ENCODE measurements at places on chromosomes 6 and 20.
A peak's percentile ranks its signal among the peaks of the same experiment; 100 is the strongest.

DNA sequence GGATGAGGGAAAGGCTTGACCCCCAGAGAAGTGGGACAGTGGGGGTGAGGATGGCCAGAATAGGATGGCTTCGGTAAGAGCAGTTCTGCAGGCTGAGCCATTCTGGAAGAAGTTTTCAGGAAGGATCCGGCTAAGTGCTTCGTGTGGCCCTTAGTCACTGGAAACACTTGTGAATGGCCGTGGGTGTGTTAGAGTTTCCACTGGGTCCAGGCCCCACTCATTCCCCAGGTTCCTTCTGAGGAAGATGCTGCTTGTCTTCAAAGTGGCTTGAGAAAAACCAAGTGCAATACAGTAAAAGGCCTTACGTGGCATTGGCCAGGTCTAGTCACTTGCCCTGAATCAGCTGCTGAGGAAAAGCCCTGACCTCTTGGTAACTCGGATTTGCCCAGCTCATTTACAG lies 27.9 kb downstream of the MANBAL start:
- no peak for DNase-seq

GRCh38 chr6:43389730-43390295 lies 20.4 kb upstream of the ZNF318 start:
- DNase-seq = peak; percentile 73

DNA sequence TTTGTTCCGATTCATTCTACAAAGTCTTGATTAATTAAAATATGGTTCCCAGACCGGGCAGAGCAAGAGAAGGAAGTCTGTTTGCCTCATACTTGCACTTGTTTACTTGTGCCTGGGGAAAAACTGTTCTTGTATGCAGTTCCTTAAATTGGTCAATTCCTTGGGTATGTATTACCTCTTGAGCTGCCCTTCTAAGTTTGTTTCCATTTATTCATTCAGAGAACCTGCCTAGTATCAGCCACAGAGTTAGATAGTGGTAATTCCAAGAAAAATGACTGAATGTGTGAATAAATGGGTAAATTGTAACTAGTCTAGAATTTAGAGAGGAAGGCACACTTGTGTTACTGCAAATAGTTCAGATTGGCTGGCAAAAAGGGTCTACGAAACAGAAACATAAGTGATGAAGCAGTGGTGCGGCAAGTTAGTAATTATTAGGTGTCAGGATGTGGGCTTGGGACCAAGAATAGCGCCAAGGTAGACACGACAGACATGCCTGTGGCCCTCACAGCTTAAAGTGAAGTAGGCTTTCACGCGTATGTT lies 525 bp upstream of the MAK start:
- DNase-seq = no peak

GRCh38 chr20:34570859-34571306 lies 12.4 kb downstream of the MAP1LC3A start:
- no peak for DNase-seq

- no peak for DNase-seq
Measured at GRCh38 chr20:19493794-19494495, 264.1 kb upstream of the RIN2 start.

DNA sequence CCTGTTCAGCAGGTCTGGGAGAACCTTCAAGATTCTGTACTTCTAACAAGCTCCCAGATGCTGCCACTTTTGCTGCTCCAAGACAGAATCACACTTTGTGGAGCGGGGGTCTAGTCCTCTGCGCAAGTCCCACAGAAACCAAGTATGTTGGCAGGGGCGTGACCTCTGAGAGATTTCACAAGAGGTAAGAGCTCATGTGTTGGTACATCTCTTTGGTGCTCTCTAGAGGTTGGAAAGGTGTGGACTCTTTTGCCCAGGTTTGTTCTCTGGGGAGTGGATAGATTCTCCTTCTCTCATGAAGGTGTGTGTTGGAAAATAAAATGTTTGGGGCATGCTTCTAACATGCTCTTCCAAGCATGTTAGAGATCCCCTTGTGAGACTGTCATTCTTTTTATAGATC lies 340.9 kb upstream of the IRAK1BP1 start:
- DNase-seq = no peak

GRCh38 chr6:146968041-146968760 lies 236.0 kb upstream of the STXBP5 start:
- peak; percentile 65 for DNase-seq

DNA sequence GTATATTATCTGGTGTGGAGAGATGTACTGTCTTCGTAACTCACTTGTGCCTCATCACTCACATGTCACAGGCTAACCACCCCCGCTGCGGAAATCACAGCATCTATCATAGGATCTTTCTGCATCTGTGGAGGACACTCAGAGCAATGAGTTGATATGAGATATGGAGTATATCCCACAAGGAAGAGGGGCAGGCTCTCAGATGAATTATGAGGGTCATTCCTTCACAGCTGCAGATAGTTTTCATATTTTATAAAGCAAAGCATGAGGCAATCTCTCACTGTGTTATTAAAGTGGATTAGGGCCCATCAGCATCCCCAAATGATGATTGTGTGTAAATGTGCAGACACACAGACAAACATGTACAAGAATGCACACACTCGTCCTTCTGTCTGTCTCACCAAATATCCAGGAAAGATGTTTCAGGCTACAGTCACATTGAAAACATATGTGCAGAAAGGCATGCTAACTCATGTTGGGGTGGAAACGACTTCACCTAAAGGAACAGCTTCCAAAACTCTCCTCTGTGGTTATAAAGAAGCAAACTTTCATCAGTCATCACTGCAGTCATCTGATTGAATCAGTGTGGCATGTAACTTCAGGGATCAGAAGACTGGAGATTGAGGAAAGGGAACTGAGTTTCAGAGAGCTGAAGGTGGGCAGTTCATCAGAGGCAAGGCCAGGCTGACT lies 164.7 kb downstream of the FOXC1 start:
- no peak for DNase-seq

DNA sequence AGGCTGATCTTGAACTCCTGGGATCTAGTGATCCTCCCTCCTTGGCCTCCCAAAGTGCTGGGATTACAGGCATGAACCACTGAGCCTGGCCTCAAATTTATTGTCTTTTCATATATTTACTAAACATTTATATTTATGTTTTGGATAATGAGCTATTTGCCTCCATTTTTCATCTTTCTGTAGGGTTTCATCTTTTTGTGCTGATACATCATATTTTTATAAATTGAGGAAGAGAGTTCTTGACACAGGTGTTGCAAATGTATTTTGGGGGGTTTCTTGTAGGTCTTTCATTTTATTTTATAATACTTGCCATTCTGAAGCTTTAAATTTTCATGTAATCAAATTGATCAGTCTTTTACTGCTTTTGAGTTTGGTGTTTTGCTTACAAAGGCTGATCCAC lies 72.4 kb downstream of the L3MBTL3 start:
- DNase-seq = no peak

- no peak for DNase-seq
Measured at GRCh38 chr6:141548966-141549365, 583.8 kb upstream of the GJE1 start.

- DNase-seq = peak; percentile 53
Measured at GRCh38 chr20:59405226-59406200, 105.1 kb downstream of the EDN3 start.

GRCh38 chr20:57458400-57459160 lies 66.4 kb downstream of the CTCFL start:
- no peak for DNase-seq

DNA sequence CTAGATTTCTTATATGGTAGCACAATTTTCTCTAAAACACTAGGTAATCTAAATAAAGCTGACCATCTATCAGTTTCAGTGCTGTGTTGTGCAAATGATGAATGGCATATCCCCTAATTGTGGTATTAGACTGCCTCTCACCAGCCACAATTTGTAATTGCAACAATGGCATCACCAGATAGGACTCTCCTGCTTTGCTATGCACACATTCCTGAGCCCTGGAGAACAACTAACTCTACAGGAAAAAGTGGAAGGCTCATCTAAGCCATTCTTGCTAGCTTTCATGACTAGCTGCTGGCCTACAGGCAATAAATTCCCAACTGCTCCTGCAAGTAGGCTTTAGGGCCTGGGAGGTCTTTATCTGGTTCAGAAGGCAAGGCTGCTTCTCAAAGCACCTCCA lies 974.1 kb downstream of the EYS start:
- DNase-seq = no peak

DNA sequence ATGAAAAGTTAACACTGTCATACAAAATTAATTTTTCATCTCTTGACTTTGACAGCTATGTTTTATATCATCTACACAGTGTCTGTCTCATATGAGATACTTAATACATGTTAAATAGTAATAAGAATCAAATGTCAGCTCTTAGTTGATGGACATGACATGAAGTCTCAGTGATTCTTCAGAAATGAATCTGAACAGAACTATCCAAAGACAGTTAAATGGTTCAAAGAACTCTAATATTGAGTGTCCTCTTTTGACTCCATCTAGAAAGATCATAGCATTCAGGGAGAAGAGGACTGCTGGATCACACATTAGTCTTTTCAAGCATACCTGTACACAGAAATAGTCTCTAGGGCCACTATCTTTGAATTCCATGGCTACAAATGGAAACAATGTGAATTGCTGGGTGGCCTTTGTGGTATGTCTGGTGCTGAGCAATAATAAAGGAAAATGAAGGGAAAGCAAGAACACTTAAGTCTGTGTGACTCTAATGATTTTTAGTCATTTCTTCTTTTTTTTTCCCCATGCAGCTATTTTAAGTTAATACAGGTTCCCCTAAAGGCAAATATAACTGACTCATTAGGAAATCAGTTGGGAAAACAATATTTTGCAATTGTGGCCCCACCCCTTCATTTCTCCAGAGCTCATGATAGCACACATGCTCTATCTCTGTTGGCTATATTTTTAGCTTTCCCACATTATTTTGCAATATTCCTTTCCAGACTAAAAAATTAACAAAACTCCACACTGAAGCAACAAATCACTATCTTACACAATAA lies 367.5 kb downstream of the GRIK2 start:
- peak; percentile 59 for DNase-seq

DNA sequence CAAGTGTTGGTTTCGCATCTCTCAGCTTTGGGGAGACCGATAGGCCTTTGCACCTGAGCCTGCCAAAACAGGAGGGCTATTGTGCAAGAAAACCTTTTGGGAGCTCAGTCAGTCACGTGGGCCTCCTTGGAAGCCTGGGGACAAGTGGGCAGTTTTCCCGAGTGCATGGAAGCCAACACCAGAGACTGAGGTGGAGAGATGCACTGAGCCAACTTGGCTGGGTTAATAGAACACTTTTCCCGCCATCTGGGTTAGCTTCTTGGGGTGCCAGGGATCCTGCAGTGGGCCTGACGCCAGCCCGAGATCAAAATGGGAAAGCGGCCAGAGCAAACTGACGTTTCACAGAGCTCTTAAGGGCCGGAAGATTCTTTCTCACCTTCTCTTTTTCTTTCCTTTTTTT lies 2.8 kb upstream of the OOEP start:
- DNase-seq = no peak

DNA sequence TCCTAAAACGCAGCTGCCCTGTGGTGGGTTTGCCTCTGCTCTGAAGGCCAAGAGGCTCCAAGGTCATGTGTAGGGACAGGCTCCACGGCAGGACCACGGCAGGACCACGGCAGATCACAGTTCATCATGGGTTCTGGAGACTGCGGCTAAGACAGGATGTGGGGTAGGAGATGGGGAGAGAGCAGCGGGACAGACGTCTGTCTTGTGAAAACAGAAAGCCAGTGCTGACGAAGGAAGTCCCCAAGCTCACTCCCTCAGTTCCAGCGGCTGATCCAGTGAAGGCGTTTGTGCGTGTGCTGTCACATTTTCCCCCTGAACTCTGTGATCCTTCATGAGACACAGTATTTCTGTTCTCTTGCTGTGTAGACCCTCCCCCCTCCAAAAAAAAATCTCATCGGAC lies 67.9 kb upstream of the PTGIS start:
- DNase-seq = no peak

DNA sequence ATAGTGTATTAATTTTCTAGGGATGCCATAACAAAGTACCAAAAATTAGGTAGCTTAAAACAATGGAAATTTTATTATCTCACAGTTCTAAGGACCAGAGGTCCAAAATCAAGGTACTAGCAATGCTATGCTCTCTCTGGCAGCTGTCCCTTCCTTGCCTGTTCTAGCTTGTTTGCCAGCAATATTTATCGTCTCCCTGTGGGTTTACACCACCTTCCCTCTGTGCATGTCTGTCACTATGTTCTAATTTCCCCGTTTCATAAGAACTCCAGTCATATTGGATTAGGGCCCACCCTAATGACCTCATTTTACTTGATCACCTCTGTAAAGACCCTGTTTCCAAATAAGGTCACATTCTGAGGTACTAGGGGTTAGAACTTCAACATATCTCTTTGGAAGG lies 217.2 kb downstream of the IBTK start:
- DNase-seq = no peak

DNA sequence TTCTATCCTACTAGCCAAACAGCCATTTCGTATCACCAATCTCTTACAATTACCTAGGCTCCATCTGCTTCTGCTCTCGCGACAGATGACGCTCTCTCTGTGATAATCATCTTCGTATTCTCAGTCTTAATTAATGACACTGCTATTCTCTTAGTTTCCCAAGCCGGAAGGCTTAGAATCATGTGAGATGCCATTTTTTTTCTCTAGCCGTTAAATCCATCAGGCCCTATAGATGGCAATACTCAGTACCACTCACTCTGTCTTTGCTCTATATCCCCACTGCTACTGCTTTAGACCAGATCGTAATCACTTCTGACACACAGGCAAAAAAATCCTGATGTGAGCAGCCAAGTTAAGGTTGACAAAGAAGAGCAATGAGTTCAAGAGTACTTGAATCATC lies 2.1 kb upstream of the THEMIS start:
- peak; percentile 17 for DNase-seq

- peak; percentile 88 for DNase-seq
Measured at GRCh38 chr20:32358883-32359632, 927 bp downstream of the ASXL1 start.

GRCh38 chr6:143556529-143556928 lies 45.0 kb upstream of the FUCA2 start:
- no peak for DNase-seq

DNA sequence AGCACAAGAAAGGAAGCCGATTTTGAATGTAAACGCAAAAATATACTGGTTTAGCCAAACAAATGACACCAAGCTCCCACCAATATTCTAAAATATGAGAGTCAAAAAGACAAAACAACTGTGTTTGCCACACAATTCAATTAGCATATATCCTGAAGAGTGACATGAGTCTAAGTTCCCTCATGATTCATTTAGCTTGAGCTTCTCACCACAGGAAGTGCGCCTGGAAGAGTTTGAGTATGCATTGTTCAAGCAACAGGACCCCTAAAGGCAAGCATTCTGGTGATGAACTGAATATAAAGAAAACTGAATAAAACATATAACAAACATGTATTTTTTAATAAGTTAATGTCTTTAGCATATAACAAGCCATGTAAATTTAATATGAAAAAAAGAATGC lies 115.2 kb upstream of the RUNX2 start:
- DNase-seq = no peak

GRCh38 chr6:26550250-26550993 lies 12.3 kb downstream of the HMGN4 start:
- peak; percentile 82 for DNase-seq

- peak; percentile 35 for DNase-seq
Measured at GRCh38 chr6:45609141-45609638, 231.5 kb upstream of the SUPT3H start.

GRCh38 chr20:58549231-58550209 lies 34.3 kb upstream of the APCDD1L start:
- DNase-seq = no peak

GRCh38 chr6:20919677-20920385 lies 385.6 kb downstream of the CDKAL1 start:
- DNase-seq = no peak

- DNase-seq = peak; percentile 59
Measured at GRCh38 chr6:122007339-122007738, 392.1 kb upstream of the HSF2 start.

Data from eye (tissue), 1 donor.